ENCODE measurements at places on chromosomes 3 and 15. TPM values are rescaled to one million over a fixed set of nuclear protein-coding genes. Genes with fewer than 3 reads are reported as not detected.

DNA sequence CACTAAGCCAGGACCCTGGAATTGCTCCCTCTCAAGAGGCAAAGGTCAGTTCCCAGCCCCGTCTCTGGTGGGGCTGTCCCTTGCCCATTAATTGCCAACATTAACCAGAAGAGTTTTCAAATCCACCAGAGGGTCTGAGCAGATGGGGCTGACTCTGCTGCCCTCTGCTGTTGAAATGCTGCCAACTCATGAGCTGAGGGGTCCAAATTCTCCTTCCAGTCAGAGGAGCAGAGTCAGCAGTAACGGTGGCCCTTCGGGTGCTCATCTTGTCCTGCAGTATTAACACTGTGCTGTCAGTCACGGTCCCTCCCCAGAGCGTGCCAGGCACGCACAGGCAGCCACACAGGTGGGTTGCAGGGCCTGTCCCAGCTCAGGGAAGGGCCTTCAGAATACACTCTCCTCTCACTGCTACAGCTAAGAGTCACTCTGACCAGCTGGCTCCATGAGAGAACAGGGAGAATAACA, 10.7 kb upstream of the SPTBN5 start:
- peak; percentile 65 for DNase-seq

DNA sequence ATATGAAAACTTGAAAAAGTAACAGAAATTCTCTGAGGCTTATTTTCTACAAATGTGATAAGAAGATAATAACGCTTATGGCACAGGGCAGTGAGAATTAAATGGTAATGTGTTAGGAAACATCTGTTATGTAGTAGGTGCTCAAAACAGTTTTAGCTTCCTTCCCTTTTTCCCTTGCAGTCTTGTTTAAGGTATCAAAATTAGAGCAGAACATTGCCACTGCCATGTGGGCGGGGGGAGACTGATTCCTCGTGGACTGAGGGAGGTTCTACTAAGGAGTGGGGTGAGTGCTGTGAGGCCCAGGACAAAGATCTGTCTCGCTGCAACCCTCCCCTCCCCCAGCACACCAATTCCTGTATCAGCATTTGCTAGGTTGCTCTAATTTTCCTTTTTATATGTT, 702.4 kb downstream of the TUSC7 start:
- DNase-seq: no peak

DNA sequence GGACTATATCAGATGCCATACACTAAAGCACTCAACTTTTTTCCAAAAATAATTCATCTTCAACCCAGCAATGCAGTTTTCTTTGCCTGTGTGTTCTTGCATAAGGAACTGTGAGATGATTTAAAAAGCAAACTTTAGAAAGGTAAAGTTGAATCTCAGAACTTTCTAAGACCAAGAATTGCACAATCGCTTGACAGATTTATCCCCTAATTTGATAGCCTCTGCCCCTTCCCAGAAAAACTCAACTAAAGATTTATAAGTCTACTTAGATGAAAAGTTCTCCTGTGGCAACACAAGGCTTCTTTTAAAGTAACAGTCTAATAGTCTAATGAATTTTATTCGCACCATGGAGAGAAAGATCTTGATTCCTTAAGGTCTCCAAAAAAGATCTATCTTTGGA, 259.3 kb downstream of the MAGI1 start:
- no peak for DNase-seq

DNA sequence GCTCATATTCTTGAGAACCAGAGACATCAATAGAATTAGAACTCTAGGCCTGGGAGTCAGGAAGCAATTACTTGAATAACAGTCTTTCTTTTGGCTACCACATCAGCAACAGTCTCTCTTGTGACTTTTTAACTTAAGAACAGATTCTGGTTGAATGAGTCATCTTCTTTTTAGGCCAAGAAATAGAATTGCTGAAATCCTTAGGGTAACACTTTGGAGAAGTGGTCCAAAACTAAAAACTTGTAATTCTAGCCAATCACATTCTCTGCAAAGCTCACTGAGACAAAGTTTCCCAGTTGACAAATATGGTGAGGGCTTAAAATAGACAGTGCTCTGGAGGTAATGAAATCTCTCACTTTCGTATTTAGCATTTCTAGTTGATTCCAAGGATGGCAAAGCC, 238.0 kb downstream of the SHOX2 start:
- DNase-seq: no peak

GRCh38 chr3:4979428-4980228, at the start of gene BHLHE40:
BHLHE40 (plus strand) TSS chr3:4979437; CDS start chr3:4979719, 282 bp downstream.
- DNase-seq: no peak

Gene PLAAT1
- total RNA-seq: 2.2 TPM

Data from progenitor cell of endocrine pancreas (in vitro differentiated cells).